Stimulated activated CD4-positive, alpha-beta T cell treated with anti-CD3 and anti-CD28 coated beads, Interleukin-15, amount 100 ng/mL, for 1 hour (primary cell): ENCODE measurements at places on chromosomes 1 and 21.

DNA sequence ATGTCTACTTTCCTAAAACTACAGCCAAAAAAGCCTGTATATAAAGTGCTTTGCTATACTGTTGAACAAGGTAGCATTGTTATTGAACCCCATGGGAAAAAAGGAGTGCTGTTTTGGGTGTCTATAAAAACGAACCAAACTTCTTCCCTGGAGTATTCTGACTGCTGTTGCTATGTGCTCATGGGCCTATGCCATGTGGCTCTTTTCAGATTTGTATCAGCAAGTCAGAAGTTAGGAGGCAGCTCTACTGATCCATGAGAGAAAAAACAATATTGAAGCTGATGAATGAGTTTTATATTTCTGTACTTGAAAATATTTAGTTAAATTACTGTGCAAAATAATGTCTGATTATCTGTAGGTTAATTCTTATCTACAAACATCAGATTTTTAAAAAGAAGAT is 66.5 kb downstream of the ADGRL2 start:
- no peak for DNase-seq

DNA sequence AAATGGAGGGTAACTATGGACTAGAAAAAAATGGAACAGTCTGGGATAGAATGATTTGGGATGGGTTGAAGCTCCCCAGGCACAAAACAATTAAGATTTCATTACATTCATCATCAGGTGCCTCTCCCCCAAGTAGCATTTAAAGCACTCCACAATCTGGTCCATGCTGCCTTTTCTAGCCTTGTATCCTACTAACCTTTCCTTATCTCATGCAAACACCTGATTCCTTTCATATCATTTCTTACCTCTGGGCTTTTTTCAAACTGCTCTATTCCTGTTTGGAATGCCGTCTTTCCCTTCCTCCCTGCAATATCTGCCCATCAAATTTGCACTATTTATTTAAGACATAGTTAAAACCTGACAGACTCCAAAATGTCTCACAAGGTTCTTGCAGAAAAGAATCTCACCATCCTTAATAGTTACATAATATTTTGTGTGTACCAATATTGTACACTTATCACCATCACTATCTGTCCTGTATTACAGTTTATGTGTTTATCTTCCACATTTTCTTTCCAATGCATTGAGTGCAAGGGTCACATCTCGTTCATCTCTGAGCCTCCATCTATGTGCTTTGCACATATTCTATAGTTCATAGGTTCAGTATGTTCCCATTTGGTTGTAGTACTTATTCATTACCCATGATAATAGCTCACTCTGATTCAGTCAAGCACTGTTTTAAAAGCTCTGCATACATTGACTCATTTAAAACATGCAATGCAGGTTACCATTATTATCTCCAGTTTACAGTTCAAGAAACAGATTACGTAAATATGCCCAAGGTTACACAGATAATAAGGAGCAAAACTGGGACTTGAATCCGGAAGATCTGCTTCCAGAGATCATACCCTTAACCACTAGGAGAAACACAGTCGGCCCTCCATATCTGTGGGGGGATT is 16.1 kb upstream of the SHCBP1L start:
- DNase-seq: no peak

DNA sequence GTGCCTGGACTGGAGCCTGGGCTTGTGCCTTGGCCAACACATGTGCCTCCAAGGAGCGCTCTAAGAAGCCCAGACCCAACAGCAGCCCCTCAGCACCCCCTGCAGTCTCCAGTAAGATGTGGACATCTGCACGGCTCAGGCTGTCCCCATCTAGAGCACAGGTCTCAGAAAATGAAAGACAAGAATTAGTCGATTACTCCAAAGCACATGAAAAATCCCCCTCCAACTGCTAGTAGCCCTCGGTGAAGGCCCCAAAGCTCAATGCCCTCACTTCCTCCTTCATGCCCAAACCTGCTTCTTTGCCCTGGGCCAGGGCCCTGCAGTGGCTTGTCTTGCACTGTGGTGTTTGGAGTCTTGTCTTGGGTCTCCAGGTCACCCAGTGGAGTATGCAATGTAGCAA is 21.9 kb upstream of the ERO1B start:
- no peak for DNase-seq

DNA sequence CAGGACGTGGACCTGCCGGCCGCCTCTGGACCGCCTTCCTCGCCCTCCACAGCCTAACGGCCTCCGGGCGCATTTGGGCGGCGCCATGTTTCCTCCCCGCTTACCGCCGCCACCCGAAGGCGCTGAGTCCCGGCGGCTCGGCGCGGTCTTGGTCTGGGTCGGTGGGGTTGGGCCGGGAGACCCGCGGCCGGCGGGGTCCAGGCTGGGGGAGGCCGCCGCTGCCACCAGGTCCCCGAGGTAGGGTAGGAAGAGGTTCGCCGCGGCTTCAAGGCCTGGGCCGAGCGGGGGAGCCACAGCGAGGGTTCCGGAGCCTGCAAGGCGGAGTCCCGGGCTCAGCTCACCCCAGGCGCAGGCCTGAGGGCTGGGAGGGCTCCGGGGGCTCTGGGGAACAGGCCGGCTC is 5.5 kb downstream of the OR2C3 start:
- DNase-seq: no peak

DNA sequence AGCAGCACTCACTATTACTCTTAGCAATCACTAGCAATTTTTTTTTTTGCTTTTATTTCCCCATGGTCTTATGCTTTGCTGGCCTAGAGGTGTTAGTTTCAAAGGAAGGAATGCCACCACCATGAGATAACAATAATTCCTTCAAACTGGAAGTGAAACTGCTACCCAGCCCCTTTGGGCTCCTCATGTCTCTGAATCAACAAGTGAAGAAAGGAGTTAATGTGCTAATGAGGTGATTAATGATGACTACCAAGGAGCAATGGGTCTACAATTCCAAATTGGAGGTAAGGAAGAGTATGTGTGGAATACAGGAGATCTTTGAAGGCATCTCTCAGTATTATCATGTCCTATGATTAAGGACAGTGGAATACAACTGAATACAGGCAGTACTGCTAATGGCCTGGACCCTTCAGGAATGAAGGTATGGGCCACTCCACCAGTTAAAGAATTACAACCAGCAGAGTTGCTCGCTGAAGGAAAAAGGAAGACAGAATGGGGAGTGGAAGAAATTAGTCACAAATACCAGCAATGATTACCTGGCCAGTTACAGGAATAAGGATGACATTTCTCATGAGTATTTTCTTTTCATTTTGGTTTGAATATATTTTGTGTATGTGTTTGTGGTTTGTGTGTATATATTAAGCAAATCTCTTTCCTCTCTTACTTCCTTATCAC is 652.9 kb downstream of the ADGRL2 start:
- DNase-seq: no peak

GRCh38 chr1:175073633-175074032 is 6.0 kb downstream of the TNN start:
- no peak for DNase-seq

GRCh38 chr1:193437785-193438184 is 251.4 kb upstream of the B3GALT2 start:
- DNase-seq: no peak

DNA sequence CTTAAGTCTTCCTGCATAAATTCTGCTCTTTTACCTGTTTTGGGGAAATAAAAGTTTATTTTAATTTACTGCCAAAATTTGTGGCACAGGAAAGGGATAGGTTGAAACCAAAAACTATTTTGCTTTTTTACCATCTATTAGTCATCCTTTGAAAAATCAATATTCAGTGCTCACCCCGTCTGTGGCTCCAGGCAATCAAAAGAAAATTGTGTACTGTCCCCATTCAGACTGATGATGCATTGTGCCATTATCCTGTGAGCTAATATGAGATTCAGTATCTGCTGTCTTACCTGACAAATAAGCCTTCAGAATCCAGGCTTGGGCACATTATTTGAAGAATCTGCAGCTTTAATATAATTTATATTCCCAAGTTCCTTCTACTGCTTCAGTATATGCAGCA is 650.7 kb downstream of the KIF26B start:
- DNase-seq: no peak

DNA sequence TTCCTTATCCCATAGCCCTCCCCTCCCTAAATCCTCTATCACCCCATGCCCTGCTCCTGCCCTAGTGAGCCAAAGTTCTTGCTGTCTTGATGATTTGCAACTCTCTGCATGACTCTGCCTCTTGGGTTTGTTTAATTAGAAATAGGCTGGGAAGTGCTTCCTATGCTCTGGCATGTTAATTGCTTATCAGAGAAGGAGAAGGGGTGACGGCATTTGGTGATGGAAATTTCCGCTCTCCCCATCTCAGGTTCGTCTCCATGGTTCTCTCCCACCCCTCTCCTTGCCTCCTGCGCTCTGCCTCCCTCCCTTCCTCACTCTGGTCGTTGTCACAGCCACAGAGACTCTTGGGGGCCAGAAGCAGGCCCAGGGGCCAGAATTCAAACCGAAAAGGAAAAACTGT is 68.9 kb downstream of the LRRN2 start:
- DNase-seq: no peak

DNA sequence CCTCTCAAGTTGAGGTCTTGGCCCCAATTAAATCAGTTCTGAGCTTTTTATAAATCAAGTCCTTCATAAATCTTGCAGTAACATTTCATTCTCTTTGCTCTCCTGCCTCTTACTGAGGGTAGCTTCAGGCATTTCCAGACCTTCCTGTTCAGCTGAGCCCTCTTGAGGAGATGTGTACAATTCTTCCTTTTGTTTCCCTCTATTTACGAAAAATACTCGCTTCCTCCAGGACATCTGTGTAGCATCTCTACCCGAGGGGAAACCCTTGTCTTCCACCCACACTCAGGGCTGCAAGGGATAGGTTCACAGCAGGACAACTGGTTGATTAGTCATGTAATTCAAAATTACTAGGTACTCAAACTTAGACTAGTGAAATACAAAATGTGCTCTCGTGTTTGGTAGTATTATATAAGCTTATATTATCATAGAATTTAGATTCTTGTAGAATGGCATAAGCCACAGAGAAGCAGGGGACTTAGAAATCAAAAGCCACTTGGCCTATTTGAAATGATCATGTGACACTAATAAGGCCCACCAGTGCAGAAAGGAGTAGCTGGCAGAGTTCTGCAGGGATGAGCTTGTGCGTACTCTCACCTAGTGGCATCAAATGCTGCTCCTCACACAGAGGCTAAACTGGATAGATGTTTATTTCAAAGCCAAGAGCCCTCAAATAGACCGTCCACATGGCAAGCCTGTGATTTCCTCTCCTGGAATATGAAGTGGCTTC is 126.7 kb downstream of the GDAP2 start:
- DNase-seq: no peak

DNA sequence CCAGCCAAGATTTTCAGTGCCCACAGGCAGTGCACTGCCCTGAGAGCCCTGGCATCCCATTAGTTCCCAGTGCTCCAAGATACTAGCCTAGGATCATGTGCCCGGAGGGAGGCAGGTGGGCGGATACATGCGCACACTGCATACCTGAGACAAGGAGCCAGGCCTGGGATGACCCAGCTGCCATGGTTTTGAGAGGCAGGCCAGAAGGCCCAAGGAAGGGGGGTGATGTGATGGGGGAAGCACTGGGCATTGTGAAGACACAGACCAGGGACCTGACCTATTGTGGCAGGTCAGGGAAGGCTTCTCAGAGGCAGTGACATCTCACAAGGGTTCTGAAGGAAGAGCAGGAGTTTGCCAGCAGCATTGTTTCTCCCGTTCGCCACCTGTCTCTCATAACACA is 3.6 kb downstream of the ZC3H12A start:
- no peak for DNase-seq

DNA sequence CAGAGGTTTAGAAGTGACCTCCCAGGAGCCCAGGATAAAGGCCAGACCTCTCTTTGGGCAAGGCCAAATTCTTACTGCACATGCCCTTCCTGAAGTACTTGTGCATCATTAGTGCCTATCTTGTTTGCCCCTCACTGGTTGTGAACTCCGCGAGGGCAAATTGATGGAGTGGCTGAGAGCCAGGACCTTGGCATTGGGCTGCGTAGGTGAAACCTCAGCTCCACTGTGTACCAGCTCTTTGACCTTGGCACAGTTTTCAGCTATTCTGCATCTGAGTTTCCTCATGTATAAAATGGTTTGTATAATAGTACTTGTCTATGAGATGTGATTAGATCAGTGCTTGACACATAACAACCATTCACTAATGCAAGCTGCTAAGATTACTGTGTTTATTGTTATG is 11.5 kb downstream of the OTUD3 start:
- DNase-seq: no peak

- DNase-seq: no peak
Observed at GRCh38 chr1:195664628-195665027, 943.6 kb downstream of the KCNT2 start.

- no peak for DNase-seq
Observed at GRCh38 chr21:29320031-29320430, 21.3 kb downstream of the BACH1 start.

DNA sequence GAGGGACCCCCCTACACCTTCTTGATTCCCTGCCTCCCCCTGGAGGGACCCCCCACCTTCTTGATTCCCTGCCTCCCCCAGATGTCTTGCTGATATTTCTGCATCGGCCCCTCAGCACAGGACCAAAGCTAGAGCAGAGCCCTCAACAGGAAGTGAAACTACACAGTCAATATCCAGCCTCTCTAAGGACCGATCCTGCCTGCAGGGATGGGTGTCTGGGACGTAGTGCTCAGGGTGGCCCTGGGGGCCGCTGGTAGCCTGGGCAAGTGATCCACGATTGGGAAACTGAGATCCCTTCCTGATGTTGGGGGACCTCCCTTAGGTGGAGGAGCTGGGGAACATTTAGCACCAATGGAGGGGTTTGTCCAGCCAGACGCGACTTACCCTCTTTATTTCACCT is 3.9 kb upstream of the LEFTY2 start:
- DNase-seq: no peak

DNA sequence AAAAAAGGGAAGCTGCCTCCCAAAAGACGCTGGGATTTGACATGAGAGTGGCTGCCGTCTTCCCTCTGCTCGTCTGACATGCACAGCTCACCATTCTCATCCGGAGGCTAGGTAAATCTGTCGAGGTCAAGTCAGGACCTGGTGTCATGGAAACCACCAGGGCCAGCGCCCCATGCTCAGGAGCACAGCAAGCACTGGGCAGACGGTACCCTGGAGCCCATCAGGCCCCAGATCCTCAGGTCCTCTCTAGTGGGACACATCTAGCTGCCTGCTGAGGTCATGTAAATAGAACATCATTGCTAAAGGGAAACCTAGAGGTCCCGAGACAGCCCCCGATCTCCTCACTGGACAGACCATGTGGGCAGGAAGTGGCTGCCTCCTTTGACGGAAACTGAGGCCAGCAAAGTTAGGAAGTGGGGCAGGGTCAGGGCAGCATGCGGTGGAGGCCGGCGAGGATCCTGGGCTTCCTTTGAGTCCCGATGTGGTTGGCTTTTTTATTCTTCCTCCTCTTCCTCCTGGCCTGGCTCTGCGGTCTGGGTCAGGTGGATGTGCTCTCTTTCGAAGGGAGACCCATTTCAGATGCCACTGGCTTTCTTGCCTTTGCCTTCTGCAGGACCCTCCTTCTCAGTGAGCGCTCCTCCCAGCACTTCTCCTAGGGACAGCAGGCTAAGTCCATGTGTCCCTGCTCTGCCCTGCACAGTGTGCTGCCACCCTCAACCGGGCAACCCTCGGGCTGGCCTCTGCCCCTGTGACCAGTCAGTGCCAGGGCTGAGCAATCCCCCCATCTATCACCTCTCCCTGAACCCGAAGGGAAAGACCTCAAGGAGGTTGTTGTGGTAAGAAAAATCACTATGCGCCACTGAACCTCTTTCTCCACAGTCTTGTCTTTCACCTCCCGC is 5.9 kb downstream of the AGT start:
- DNase-seq: no peak

- DNase-seq: no peak
Observed at GRCh38 chr1:230543085-230543484, 99.2 kb upstream of the COG2 start.
